ENCODE measurements at places on chromosomes 1 and 21.
A peak's percentile ranks its signal among the peaks of the same experiment; 100 is the strongest.

DNA sequence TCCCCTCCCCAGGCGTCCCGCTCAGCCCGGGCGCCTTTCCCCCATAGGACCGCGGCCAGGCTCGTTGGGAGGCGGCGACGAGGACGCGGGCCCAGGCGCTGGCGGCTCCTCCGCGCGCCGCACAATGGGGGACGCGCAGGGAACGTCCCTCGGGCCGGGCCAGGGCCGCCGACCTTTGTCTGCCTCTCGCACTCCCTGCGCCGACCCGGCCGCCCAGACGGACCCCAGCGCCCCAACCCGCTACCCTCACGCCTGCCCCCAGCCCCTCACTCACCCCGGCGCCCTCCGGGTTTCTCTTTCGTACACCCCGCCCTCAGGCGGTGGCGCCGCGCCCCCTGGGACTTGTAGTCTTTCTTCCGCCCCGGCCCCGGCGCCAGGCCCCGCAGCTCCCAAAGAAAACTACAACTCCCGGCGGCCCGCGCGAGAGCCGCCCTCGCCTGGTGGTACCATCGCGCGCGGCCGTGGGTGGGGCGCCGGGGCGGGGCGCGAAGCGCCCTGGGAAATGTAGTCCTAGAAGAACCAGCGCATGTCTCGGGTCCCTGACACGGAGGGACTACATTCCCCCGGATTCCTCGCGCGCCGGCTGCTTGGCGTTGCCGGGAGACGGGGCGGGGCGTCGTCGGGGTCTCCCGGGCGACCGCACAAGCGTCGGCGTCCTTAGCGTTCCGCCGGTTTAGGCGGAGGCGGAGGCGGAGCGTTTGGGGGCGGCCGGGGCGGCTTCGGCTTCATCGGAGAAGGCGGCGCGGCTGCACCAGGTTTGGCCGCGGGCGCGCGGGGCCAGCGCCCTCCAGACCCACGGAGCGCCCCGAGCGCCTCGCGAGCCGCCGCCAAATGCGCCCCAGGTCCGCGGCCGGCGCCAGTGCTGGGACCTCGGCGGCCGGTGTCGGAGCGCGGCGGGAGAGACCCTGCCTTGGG is at the start of gene C1orf159:
TSS of gene C1orf159 (minus strand) at position 304 of the 915 bp plus-strand sequence. CDS start 24,546 bp downstream, outside the sequence.
- peak; percentile 99 for DNase-seq

GRCh38 chr1:233463333-233463732 is 135.8 kb downstream of the MAP3K21 start:
- DNase-seq = no peak

GRCh38 chr1:17236779-17237560 is 11.9 kb upstream of the PADI3 start:
- peak; percentile 90 for DNase-seq

DNA sequence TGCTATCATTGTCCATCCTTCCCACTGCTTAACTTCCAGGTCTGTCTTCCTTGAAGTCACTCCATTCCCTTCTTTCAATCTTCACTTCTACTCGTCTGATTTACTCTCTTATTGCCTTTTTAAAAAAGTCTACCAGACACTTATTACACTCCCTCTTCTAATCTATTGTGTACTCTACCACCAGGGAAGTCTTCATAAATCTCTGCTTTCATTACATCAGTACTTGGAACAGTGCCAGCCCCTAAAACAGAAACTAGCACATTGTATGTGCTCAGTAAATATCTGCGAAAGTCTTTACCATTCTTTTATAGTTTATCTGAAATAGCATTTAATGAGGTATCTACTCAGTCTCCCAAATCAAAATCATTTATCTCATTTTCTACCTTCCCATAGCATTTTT is 236.4 kb downstream of the USH2A start:
- DNase-seq = no peak

GRCh38 chr1:213693864-213694263 is 293.9 kb upstream of the PROX1 start:
- DNase-seq = no peak

DNA sequence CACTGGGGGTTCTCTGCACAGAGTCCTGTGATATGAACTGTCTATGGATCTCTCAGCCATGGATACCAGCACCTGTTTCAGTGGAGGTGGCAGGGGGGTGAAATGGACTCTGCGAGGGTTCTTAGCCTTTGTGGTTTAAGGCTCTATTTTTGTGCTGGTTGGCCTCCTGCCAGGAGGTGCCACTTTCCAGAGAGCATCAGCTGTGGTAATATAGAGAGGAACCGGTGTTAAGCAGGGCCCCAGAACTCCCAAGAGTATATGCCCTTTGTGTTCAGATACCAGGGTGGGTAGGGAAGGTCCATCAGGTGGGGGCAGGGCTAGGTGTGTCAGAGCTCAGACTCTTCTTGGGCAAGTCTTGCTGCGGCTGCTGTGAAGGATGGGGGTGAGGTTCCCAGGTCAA is 330.0 kb upstream of the PLD5 start:
- DNase-seq = no peak

DNA sequence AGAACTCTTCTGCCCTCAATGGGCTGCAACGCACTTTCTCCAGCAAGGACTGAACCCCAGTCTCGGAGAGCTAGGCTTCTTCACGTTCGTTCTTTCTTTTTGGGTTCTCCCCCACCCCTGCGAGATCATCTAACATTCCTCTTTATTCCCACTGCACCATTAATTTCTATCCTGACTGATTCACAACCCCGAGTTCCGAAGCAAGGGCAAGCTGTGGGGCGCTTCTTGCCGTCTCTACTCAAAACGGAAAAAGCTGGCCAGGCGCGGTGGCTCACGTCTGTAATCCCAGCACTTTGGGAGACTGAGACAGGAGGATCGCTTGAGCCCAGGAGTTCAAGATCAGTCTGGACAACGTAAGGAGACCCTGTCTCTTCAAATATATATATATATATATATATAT is 37.4 kb upstream of the BTG2 start:
- DNase-seq = no peak

- DNase-seq = no peak
Measured at GRCh38 chr21:37181059-37181458, 86.1 kb downstream of the VPS26C start.

DNA sequence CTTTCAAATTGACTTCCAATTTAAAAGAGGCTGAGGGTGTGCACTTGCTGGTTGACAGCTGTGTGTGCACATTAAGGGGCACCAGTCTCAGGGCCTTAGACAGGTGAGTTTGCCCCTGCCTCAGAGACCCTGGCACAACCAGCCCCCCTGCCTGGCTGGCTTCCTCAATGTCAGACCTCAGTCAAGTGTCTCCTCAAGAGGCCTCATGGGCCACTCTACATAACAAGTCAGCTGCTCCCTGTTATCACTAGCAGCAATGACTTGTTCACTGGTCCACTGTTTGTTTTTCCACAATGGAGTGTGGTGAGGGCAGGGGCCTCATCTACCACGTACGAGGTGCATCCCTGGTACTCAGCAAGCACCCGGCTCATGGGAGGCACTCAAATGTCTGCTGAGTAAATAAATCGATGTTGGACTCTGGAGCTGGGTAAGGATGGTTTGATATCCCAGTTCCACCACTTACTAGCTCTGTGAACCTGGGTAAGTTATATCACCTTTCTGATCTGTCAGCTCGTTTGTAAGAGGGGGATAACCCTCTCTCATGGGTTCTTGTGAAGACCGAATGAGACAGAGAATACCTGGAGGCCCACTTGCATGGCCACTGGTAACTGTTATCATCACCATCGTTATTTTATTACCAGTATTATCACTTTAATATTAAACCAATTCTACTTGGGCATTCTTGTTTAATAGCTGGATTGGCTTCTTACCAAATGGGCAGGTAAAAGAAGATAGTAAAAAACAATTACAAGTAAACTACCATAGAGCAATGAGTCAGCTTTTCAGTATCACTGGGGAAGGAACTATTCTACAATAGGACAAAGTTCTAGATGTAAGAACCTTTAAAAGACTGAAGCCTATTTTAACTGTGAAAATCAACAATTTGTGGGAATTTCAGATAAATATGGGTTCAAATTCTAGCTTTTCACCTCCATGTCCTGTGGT is 64.6 kb downstream of the SLC66A1 start:
- no peak for DNase-seq

GRCh38 chr1:229040630-229041358 is 230.1 kb upstream of the RAB4A start:
- no peak for DNase-seq

DNA sequence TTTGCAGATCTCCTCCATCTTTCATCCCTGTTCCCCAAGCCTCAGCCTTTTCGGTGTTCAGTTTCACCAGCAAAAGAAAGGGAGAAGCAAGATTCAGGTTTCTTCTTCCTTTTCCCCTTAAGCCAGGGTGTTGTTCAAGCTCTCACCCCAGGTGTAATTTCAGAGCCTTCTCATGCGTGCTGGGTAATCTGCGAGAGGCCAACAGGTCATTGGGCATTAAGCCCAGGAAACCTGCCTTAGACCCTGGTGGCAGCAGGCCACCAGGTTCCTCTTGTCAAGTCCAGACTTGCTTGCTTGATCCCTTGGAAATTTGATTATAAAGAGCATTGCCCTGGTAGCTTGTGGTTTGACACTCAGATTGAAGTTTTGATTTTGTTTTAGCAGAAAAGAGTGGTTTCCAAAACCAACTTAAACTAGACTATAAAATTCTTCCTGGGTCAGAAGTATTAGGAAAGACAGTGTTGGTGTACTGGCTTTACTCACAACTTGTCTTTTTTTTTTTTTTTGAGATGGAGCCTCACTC is 6.9 kb downstream of the AKR1A1 start:
- DNase-seq = no peak

DNA sequence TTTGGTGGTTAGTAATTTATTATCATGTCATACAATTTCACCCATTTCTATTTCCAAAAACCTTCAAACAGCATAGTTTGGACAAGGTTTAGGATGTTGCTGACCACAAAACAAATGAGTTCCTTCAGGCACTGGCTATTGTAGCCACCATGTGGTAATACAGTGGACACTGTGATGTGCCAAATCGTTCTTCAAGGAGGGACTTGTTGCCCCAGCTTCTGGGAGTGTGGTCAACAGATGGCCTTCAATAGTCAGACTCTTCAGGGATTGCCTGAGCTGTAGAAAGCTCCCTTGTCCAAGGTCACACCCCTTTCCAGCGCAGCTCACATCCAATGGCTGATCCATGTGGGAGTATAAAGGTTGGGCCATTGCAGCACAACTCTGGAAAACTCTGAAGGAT is 2.6 kb downstream of the PDE4B start:
- DNase-seq = no peak

DNA sequence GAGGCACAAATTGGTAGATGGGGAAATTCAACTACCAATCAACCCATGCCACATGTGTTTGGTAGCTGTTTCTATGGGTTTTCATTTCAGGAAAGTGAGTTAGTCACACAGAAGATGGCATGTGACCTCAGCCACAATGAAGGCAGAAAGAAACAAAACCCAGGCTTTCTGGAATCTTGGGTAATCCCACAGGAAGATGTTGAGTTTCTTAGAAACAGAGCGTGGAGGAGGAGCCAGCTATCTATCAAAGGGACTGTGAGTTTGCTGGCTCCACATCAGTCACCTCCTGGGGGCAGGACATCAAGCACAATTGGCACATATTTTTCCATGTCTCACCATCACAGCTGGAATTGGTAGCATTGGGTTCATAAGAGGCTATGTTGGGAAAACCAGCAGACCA is 188.9 kb upstream of the PLXNA2 start:
- no peak for DNase-seq

GRCh38 chr1:51115714-51116404 is 13.8 kb downstream of the C1orf185 start:
- no peak for DNase-seq

DNA sequence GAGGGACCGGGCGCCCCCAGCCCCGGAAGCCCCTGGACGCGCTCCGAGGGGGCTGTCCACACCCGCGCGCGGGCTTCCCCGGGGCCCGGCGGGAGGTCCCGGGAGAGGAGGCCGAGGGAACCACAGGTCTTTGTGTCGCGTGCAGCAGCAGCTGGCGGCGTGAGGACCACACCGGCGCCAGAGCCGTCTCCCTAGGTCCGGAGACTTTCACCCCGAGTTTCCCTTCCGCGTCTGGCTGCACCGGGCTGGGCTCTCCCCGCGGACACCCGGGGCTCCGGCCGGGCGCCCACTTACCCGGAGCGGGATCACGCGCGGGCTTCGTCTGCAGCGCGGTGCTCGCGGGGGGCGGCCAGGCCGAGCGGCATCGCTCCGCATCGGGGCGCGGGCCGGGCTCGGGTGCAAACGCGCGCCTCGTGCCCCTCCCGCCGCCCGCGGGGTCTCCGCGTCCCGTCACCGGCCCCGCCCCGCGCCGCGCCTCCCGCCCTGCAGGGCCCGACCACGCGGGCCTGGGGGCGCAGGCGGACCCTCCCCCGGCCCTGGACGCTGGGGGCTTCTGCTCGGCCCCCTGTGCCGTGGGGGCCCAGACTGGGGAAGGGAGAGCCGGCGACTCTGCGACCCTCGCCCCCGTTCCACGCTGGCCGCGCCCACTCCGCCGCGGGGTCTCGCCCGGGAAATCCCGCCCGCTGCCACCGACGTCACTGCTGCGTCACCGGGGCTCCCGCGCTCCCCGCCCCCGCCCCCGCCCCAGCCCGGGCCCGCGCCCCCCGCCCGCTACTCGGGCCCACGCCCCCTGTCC is at the start of gene GNG4:
TSS of gene GNG4 (minus strand) at position 417 of the 796 bp plus-strand sequence. CDS start 65,946 bp downstream, outside the sequence.
- DNase-seq = no peak

GRCh38 chr1:167476061-167476460 is 42.3 kb downstream of the CD247 start:
- no peak for DNase-seq
